ENCODE measurements at places on chromosomes 7 and 10.

- peak; percentile 24 for DNase-seq
Observed at GRCh38 chr10:30431435-30431911, 2.5 kb upstream of the MAP3K8 start.

DNA sequence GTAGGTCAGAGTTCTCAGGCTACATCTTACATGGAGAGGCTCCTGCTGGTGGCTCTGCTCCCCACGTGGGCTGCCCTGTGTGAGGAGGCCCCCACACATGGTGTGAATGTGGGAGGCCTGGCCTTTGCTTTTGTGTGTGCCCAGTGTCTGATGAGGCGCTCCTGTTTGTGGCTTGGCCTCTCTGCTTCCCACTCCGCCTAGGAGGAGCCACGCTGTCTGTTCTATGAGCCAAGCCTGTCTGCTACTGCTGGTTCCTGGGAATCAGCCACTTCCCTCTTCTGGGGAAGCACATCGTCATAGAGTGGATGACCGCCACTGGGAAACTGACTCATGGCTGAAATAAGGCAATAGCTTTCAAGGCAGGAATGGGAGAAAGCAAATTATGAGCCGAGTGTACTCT, 87.1 kb downstream of the CYP26A1 start:
- DNase-seq, result no peak

GRCh38 chr7:732094-732541, 5.0 kb upstream of the PRKAR1B start:
- peak; percentile 89 for DNase-seq

DNA sequence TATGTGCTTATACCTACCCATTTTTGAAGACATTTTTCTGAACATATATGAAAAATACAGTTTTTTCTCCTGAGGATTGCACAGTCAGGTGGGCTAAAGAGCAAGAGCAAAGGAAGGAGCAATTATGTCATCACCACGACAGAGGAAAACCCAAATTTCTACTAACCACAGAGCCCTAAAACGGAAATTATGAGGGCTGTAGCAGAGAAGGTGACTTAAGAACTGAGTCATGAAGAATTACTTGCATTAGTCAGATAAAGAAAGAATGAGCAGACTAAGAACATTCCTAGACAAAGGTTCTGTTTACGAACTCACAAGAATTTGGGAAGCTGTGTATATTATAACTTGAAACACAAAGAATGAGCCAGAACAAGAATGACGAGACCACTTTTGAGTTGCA, 974.4 kb downstream of the NXPH1 start:
- no peak for DNase-seq

GRCh38 chr7:46554688-46555422, 633.8 kb upstream of the IGFBP3 start:
- DNase-seq, result no peak

GRCh38 chr10:78255796-78256638, 222.4 kb downstream of the RPS24 start:
- DNase-seq, result no peak

DNA sequence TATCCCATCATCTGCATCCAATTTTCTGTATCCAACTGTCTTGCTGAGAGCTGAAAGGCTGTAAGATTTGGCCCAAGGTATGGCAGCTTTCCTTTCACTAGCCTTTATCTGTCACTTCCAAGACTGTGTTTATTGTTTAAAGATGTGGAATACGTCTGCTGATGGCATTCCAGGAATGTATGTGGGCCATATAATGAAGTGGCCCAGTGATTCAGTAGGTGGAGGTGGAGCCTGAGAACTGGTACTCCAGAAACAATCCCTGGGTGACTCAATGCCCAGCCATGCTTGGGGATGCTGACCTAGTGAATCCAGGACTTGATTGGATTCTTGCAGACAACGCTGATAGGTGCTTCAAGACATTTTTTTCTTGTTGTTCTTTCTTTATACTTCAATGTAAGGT, 13.5 kb downstream of the NEUROD6 start:
- no peak for DNase-seq

GRCh38 chr10:35778306-35778705, 136.2 kb upstream of the FZD8 start:
- no peak for DNase-seq

- peak; percentile 71 for DNase-seq
Observed at GRCh38 chr10:124719213-124719851, 24.8 kb downstream of the FAM53B start.

DNA sequence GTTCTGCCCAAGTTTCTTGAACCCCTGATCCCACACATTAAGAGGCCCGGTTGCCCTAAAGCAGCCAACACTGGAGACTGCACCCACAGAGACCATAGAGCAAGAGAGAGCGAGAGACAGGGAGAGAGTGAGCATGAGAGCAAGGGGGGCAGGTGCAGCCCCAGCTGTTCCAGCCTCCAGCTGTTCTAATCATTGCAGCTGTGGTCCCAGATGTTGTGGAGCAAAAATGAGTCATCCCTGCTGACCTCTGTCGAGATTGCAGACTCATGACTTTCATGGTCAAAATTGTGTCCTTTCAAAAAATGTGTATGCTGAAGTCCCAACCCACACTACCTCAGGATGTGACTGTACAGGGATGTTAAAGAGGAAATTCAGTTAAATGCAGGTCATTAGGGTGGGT, 143.9 kb upstream of the FRMD4A start:
- no peak for DNase-seq

- DNase-seq, result no peak
Observed at GRCh38 chr7:106767078-106767477, 98.0 kb upstream of the PIK3CG start.

- DNase-seq, result no peak
Observed at GRCh38 chr10:3201796-3202195, 29.2 kb upstream of the PITRM1 start.

DNA sequence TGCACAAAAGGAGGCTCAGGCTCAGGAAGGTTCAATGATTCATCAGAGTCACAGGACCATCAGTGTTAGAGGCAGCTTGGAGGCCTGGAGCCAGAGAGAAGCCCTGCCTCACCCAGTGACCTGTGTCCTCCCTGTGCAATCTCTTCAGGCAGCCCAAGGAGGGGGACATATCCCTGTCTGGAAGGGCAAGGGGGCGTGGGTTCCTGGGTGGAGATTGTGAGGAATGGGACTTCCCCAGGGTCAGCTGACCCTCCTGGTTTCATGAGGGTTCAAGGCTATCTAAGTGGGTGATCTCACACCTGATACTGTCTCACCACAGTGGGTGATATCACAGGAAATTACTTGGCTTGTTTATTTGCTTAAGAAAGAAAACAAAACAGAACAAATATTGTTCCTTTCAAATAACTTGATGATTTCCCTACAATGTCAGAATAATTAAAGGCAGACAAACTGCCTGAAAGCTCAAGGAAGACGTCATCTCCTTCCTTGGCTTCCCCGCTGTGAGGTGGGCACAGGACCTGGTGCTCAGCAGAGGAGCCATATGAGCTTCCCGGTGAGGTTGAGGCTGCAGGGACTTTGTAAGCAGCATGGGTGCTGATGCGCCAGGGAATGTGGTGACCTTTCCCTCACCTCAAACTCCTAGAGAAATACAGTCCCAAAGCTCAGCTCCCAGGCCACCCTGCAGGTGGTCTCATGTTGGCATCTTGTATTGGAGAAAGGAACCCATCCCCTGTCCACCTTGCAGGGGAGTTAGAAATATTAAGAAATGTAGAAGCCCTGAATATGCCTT, 763.2 kb downstream of the GRID1 start:
- no peak for DNase-seq

DNA sequence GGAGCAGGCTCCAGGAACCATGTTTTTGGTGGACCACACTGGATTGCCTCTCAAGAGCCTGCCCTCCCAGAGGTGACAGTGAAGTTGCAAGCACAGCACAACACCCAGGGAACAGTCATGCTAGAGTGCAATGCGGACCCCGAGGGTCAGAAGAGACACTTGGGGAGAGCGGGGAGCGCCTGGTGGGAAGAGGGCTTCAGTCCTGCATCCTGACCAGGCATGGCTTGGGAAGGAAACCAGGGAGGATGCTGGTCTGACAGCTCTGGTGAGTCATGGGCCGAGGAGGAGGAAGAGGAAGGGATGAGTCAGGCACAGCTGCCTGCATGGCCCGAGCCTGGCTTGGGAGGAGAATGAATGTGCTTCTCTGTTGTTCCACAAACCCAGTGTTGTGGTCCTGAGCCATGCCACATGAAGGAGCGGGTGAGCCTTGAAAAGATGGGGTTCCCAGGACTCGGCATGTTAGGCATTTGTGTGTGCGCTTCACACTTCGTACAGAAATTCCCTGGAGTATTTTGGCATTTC, 29.5 kb upstream of the ANKRD2 start:
- peak; percentile 49 for DNase-seq

DNA sequence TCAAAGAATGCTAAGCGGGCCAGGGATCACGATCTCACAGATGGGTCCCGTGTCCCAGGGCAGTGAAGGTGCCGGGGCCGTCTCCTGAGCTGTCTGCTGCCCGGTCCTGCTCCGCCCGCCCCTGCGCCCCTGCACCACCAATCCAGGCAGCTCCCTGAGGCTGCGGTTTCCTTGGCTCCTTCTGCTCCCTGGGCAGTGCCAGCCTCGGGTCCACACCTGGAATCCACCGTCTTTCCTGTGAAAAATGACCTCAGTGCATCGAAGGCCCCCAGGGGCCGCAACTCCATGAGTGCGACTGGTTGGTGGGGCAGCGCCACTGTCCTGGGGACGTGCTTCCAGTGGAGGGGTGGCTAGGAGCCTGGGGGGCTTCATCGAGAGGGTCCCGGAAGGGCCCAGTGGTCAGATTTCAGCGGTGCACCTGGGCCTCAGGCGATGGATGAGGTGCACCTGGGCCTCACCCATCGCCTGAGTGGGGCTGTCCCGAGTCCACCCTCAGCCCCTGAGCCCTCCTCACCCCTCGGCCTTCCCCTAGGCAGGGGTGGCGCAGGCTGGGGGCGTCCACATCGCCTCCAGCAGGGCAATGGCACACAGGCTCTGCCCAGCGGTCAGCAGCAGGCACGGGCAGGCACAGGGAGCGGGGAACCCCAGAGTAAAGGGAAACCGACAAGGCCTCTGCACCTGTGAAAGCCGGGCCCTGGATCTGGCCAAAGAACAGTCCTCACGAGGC, 27.2 kb downstream of the ADGRA1 start:
- no peak for DNase-seq

DNA sequence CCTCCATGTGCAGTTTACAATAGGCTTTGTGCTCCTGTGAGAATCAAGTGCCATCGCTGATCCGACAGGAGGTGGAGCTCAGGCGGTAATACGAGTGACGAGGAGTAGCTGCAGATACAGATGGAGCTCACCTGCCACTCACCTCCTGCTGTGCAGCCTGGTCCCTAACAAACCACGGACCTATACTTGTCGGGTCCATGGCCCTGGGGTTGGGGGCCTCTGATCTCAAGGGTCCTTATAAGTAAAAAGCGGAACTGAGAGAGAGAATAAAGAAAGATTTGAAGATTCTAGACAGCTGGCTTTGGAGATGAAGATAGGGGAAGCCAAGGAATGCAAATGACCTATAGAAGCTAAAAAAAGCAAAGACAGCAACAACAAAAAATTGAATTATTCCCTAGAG, 130.6 kb downstream of the PLXDC2 start:
- no peak for DNase-seq

- peak; percentile 53 for DNase-seq
Observed at GRCh38 chr7:46015107-46015868, 94.2 kb upstream of the IGFBP3 start.

GRCh38 chr7:111486472-111487142, 75.7 kb downstream of the IMMP2L start:
- peak; percentile 47 for DNase-seq

DNA sequence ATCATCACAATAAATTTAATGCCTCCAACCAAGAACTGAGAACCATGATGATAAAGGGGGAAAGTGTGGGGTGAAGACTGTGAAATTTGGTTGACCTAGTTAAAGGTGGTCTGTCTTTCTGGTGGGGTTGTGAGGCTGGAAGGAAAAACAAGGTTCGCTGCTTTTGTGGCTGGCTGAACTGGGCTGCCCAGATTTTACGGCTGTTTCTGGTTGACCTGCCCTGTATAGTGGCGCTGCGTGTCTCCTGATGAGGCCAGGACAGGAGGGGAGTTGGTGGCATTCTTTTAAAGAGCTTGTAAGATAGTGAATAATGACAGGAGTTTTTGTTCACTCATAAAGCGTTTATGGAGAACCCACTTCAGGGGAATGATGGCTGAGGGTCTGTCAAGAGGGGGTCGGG, 101.8 kb downstream of the CYP26A1 start:
- DNase-seq, result no peak

- DNase-seq, result no peak
Observed at GRCh38 chr10:30371954-30372353, 22.9 kb upstream of the MTPAP start.

DNA sequence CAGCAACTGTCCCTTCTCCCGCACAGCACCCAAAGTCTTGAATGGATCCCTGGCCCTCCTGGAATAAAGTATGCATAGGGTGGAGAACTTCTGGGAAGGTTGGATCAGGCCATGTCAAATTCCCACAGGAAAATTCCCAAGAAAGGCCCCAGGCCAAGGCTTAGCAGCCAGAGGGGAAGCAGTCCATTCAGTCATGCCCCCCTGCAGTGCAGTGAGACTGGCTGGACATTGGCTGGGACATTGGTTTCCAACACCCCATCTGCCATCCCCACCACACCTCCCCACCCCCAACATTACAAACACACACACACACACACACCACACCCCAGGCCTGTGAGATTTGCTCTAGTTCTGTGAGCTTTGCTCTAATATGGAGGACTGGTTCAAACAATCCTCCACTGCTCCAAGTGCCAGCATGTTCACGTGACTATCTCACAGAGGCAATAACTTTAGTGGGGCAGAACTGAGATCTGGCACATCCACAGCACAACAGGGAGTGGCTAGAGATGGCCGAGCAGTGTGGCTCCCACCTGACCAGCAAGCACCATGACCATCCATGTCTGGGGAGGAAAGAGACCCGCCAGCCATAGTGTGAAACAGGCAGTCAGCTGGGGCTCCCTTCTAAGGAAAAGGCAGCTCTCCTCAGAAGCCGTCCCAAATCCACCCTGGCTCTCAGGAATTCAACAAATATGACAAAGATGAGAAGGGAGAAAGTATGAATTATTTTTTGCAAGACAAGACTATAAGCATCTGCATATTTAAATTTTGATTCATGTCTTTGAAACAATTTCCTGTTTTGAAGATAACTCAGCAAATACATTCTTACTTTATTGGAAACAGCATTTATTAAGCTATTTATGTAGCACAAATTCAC, 6.7 kb upstream of the FAM170B start:
- DNase-seq, result no peak

GRCh38 chr7:3068530-3068929, 24.9 kb upstream of the CARD11 start:
- DNase-seq, result no peak

- no peak for DNase-seq
Observed at GRCh38 chr10:104666106-104666505, 25.0 kb downstream of the SORCS3 start.

DNA sequence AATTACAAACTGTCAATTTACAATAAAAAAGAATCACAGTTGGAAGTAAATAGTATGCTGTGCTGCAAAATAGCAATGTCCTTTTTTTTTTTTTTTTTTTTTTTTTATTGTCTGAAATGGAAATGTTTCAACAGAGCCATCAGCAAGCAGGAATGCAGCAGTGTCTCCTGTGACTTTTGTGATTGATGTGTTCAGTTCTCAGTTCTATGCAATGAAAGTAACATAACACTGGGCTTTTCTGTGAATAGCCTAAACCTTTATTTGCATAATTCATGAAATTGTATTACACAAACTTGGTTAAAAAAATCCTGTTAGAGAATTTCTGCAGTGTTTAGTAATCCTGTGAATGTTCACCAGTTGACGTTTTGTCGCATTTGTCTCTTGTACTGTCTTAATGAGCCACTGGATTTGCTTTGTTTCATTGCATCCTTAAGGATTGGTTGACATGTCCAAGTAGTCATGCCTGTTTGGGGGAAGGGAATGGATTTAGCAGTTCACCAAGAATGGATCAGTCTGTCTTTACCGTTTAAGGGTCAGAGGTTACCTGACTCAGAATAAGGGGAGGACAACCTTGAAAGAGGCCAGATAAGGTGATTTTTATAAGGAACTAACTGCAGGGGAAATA, 192.7 kb downstream of the MLLT10 start:
- no peak for DNase-seq
